Urinary bladder (tissue), 4 donors: ENCODE measurements at places on chromosomes 12 and 14. TPM values are rescaled to one million over a fixed set of nuclear protein-coding genes. Genes with fewer than 3 reads are reported as not detected.

- no peak for DNase-seq
These were observed 11.9 kb downstream of the KLRG1 start for GRCh38 chr12:9001233-9001632.

- DNase-seq: no peak
These were observed 76.0 kb upstream of the ST8SIA1 start for GRCh38 chr12:22410486-22410885.

The WNT1 gene
- total RNA-seq: not detected

The INHBC gene
- total RNA-seq: not detected

GRCh38 chr14:47763188-47763854 is 87.9 kb upstream of the MDGA2 start:
- DNase-seq: no peak
